ENCODE measurements at places on chromosomes 2 and 18.

- no peak for DNase-seq
These were observed 113.1 kb downstream of the PDCL3 start for GRCh38 chr2:100675855-100676254.

DNA sequence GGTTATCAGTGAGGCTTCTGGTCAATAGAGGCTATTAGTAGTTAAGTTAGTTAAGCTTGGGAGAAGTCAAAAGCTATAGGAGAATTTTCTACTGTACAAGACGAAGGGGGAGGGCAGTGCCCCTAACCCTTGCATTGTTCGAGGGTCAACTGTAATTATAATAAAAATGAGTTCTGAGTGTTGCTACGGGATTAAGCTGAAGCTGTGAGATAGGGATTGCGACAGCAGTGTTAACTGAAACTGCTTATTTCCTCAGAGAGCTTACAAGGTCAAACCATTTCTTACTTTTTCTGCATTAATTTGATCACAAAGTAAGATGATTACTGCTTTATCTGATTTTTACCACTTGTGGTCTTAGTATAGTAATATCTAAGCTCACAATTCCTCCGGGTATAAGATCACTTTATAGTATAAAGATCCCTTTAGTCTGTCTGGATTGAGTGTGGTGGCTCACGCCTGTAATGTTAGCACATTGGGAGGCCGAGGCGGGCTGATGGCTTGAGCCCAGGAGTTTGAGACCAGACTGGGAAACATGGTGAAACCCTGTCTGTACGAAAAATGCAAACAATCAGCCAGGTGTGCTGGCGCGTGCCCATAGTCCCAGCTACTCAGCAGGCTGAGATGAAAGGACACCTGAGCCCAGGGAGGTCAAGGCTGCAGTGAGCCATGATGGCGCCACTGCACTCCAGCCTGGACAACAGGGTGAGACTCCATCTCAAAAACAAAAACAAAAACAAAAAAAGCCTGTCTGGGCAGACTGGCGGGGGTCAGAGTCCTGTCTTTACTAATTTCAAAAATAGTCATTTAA is 119.5 kb upstream of the TLK1 start:
- DNase-seq, result no peak

DNA sequence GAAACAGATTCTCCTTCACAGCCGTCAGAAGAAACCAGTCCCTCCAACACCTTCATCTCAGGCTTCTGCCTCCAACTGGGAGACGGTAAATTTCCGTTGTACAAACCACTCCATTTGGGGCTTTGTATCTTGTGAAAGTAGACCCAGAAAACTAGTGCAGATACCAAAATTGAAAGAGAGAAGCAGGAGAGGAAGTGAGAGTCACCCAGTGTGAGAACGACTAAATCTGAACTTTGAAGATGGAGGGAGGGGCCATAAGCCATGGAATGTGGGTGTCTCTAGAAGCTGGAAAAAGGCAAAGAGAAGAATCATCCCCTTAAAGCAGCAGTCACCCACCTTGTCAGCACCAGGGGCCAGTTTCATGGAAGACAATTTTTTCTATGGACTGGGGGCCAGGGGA is 88.3 kb upstream of the LRATD1 start:
- DNase-seq, result no peak

GRCh38 chr2:208356846-208357574 is 49.6 kb upstream of the PTH2R start:
- no peak for DNase-seq

DNA sequence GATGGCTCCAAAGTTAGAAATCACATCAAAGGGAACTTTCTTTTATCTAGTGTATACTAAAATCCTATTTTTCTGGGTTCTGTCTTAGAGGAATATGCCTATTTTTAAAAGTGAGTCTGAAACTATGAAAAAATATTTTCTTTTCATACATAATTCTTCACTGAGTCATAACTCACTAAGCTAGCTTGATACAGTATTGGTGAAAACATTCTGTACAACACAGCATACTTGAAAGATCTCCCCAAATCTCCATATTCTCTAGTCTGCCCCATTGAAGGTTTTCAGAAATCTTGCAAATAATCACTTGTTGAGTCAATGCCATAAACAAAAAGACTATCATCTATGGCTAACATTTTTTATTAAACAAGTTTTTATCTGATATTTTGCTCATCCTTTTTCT is 44.5 kb downstream of the COL3A1 start:
- DNase-seq, result no peak

DNA sequence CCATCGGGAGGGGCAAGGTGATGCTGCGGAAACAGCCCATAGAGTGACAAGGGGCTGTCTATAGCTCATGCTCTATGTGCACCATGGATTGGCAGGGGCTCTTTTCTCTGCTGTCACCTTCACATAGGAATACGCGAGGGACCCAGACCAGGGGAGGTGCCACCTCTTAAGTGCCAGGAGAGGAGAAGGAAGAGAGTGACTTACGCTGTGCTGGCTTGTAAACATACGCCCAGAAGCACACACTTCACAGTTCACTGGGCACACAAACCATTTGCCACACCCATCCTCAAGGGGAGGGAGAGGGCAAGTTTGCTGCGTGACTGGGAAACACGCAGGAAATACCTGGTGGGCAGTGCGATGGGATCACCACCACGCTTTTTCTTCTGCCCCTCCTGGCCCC is 65.1 kb upstream of the GPR45 start:
- no peak for DNase-seq

- DNase-seq, result peak; percentile 4
These were observed 566 bp downstream of the GATA6 start for GRCh38 chr18:22169889-22170420.

DNA sequence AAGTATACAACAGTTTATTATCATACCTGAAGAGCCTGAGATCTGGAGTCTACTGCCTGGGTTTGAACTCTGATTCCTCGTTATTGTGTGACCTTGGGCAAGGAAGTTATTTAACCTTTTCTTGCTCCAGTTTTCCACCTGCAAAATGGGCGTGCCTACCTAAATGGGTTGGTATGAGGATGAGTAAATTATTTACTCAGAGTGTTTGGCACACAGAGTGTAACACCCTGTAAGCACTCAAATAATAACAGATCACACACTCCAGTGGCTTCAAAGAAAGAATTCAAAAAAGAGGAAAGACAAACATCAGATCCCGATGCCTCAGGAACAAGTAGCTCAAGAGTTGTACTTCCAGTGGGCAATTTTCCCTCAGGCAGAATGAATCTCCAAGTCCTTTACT is 2.4 kb downstream of the SRD5A2 start:
- no peak for DNase-seq

DNA sequence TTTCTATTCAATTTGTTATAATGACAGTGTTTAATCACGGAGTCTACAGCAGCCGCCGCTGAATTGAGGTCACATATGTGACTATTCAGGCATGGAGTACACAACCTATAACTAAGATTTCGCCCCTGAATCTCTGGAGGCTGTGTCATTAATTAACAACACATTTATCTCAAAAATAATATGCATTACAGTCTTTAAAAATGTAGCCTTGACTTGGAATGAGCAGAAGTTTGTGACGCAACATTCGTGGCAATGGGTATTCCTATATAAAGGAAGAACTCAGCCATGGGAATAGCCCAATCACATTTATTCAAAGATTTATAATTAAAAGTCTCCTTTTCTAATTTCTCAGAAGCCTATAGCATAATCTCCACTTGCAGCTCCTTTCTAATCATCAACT is 60.6 kb upstream of the LYPD1 start:
- no peak for DNase-seq

GRCh38 chr2:161136696-161137324 is 23.4 kb upstream of the TANK start:
- peak; percentile 80 for DNase-seq

DNA sequence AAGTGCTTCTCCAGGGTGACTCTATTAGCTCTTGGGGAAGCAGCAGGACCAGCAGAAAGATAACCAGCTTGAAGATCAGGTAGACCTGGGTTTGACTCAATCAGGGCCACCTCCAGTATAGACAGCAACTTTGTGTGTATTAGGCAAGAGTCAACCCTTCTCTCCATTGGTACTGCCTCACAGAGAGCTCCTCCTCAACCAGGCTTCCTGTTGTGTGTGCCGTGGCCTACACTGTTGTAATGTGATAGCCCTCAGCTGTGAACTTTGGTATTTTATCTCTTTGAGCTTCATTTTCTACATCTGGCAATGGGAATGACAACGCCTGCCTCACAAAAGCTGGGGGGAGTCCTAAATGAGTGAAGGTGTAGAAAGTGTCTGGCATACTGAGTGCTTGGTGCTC is 17.0 kb upstream of the MAP3K20 start:
- DNase-seq, result no peak

DNA sequence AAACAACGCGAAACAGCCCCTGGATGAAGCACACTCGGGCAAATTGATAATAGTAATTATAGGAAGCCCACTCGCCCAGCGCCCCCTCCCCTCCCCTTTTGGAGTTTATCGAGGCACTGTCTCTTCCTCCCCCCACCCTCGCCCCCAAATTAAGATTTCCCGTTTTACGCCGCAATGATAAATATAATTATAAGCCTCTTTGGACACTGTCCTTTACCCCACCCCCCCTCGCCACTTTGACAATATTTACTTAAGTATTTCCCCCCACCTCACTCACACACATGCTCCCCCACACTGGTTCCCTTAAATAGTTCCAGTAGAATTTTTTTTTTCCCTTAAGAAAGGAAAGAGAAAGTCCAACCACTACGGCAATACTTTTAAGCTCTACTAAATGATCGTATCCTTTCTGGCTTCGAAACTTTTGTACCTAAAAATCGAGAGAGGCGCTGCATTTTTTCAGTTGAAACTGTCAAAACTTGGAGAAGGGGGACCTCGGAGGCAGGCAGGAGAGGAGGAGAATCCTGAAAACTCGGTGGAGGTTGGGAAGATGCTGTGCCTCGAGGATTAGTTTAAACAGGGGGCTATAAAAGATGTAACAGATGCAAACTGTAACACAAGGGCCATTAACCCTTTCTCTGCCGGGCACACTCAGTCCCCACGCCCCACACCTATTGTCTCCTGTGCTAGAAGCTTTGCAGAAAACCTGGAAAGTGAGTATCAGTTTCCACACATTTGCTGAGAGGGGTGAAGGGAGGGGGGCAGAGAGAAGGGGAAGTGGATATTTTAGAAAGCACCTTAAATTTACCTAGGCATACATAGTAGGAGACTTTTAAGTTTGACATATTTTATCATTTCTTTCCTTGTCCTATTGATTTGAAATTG is 1.8 kb downstream of the ZEB2 start:
- DNase-seq, result no peak

- DNase-seq, result no peak
These were observed 11.0 kb upstream of the ANKRD29 start for GRCh38 chr18:23673725-23674124.

- DNase-seq, result no peak
These were observed 112.5 kb downstream of the ATL2 start for GRCh38 chr2:38264396-38265221.

DNA sequence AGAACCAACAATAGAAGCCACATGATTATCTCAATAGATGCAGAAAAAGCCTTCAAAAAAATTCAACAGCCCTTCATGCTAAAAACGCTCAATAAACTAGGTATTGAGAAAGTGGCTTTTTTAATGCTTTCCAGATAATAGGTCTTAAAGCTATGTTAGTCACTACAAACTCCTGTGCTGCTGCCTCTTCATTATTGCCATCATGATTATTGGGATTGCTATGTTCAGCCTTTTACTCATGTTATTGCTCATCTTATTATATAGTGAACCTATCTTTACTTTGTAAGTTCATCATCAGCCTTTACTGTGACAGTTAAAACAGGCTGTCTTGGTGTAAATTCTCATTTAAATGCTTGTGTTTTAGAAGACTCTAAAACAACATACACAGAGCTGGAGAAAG is 1557.2 kb upstream of the ZEB2 start:
- DNase-seq, result no peak

DNA sequence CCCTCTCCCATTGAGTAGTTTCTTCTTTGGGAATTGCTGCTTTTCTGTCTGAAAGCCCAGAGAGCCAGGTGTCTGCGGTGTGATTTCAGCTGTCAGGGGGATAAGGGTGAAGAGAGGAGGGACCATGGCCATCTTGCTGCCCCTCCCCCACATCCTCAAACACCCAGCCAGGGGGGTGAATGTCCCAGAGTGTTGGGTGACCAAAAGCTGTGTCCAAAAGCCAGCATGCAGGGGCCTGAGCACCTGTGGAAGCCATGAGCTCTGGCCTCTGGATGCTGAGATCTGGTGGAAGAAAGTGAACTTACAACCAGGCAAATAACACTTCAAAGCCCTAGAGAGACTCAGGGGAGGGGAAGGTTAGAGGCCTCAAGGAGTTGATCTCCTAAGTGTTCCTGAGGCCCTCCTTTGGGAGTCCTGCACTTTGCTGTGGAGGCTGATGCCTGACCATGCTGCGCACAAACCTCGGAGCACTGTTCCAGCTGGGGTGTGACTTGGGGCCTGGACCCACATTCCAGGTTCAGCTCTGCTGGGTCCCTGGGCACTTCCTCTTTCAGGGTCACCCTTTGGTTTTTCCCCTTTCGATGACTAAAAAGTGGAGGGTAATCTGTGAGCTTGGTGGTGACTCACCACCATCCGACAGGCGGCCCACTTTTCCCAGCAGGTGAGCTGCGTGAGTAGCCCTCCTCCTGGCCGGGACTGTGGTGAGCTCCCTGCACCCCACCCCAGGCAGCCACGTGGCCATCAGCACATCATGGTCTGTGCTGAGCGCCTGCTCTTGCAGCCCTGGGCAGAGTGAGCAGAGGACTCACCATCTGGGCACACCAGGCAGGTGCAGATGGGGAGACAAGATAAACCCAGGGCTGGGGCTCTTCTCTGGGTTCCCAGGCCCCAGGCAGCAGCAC is 66.8 kb upstream of the FOSL2 start:
- peak; percentile 50 for DNase-seq

- DNase-seq, result no peak
These were observed 139.8 kb downstream of the GLI2 start for GRCh38 chr2:120875431-120875830.

DNA sequence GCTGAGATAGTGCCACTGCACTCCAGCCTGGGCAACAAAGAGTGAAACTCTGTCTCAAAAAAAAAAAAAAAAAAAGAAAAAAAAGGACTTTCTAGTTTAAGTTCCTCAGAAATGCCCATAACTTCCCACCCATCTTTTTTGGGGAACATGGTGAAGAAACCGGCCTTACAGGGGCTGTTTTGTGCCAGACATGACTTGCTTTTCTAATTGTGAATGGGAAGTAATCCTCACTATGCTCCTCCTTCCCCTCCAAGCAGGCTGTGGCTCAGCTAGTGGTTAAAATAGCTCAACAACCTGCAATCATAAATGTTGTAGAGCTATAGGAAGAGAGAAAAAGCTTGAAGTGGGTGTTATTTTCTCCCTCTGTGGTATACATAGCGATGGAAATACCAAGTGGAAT is 34.1 kb upstream of the OLA1 start:
- no peak for DNase-seq

DNA sequence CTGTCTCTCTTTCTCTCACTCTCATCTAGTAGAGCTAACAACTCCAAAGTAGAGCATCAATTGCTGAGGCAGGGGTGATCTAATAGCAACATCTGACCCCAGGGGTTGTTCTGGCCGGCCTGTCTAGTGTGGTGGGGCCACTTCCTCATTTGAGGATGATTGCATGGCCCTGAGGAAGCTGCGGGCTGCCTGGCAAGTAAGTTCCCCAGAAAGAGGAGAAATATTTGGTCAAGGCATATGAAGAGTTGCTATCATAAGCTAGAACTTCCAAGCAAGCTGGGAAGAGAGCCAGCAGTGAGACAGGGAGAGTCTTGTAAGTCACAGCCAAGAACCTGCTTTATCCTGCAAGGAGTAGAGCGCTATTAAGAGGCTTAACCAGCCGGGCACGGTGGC is 50.8 kb upstream of the TMEM87B start:
- no peak for DNase-seq

GRCh38 chr2:180933332-180933731 is 47.1 kb upstream of the UBE2E3 start:
- no peak for DNase-seq

- DNase-seq, result no peak
These were observed 129.8 kb downstream of the PDE11A start for GRCh38 chr2:177942731-177943130.

- no peak for DNase-seq
These were observed 61.6 kb downstream of the SCN9A start for GRCh38 chr2:166314022-166314759.
